ENCODE measurements at places on chromosomes 4 and X.

- no peak for DNase-seq
Observed at GRCh38 chr4:105061731-105062130, 84.9 kb upstream of the TET2 start.

GRCh38 chr4:81622028-81622427, 150.3 kb upstream of the RASGEF1B start:
- no peak for DNase-seq

GRCh38 chrX:47690175-47690574, 31.2 kb upstream of the UXT start:
- DNase-seq: no peak

- DNase-seq: peak; percentile 45
Observed at GRCh38 chr4:39621582-39621981, 17.1 kb downstream of the SMIM14 start.

GRCh38 chr4:184387351-184387750, 87.0 kb downstream of the IRF2 start:
- DNase-seq: no peak

- no peak for DNase-seq
Observed at GRCh38 chr4:116180157-116180601, 905.2 kb downstream of the TRAM1L1 start.

- DNase-seq: peak; percentile 71
Observed at GRCh38 chr4:80036949-80037685, 35.9 kb downstream of the ANTXR2 start.

DNA sequence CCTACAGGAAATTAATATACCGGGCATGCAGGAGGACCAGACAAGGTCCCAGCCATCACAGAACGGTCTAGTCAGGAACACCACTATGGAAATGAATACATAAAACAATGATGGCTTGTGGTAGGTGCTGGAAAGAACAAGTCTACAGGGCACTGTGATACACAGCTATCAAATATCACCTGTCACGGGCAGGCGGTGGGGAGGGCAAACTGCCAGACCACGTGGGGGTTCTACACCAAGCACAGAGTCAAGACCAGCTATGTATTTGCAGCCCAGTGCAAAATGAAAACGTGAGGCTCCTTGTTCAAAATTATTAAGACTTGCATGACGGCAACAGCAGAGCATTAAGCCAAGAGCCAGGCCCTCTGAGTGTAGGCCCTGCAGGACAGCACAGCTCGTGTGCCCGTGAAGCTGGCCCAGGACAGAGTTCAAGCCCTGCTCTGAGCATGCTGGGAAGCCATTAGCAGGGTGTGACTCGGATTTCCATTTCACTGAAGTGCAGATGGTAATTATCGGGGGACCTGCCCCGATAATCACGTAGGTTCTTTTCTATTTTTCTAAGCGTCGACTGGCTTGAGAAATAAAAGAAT, 83.6 kb downstream of the JAKMIP1 start:
- no peak for DNase-seq

GRCh38 chr4:121219227-121219626, 55.1 kb upstream of the TNIP3 start:
- no peak for DNase-seq

- DNase-seq: no peak
Observed at GRCh38 chr4:1315306-1315705, 25.6 kb downstream of the MAEA start.

GRCh38 chr4:23455456-23456158, 434.2 kb downstream of the PPARGC1A start:
- DNase-seq: no peak

DNA sequence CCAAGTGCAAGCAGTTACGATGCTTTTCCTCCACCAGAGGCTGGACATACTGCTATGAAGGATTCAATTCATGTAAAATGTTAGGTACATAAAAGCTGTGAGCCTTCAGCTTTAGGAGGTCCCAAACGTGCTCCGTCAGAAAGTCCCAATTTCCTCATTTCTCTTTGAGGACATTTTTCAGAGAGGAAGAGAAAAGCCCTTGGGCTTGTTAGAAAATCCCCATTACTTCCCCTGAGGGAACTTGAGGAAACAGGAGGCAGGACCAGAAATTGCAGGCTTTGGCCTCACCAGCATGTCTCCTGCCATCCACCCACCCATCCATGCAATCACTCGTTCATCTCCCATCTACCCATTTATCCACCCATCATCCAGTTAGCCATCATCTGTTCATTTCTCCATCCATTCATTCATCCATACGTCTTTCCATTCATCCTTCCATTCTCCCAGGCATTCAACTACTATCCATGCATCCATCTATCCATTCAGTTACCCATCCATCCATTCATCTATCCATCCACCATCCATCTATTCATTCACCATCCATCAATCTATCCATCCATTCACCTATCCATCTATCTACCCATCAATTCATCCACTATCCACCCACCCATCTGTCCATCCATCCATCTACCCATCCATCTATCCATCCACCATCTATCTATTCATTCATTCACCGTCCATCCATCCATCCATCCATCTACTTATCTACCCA, 223.5 kb downstream of the AFAP1 start:
- DNase-seq: no peak

- DNase-seq: peak; percentile 32
Observed at GRCh38 chrX:91414713-91415112, 19.9 kb upstream of the PABPC5 start.

DNA sequence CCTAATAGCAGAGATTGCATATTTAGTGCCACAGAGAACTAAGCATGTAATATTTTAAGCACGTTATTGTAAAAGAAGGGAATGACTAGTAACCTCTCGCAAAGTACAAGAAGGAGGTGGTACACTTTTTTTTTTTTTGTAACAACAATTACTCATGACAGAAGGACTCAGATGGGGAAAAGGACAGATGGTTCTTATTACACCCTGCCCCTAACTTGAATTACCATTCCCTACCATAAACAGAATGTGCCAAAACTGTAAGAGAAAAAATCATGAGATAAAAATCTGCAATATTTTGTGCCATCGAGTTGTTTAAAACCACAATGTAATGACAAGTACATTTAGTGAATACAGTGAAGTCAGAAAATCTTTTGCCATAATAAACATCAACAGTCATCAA, 33.0 kb upstream of the RAPGEF2 start:
- DNase-seq: peak; percentile 69
